ENCODE measurements at places on chromosomes 2 and 18.

DNA sequence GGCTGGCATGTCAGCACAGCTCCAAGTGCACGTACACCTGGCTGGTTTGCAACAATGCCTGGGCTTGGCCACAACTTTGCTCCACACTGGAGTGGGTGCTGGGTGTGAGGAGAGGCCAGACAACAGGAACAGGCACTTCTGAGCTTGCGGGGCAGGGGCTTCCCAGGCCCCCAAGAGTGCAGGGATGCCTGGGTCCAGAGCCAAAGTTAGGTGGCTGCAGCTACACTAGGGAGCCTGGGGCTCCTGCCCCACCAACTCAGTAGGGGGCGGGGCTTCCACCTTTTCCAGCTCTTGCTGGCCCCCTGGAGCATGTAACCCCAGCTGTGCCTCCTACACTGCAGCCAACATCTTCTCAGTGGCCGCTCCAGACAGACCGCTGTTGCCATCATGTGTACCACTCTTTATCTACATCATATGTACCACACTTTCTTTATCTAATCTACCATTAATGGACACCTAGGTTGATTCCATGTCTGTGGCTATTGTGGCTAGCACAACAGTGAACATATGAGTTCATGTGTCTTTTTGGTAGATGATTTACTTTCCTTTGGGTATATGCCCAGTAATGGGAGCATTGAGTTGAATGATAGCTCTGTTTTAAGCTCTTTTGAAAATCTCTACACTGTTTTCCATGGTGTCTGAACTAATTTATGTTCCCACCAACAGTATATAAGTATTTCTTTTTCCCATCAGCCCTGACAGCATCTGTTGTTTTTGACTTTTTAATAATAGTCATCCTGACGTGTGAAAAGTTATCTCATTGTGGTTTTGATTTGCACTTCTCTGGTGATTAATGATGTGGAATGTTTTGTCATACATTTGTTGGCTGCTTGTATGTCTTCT is 87.9 kb downstream of the ZNF804A start:
- DNase-seq, result no peak

GRCh38 chr2:41498781-41499180 is 549.0 kb upstream of the PKDCC start:
- no peak for DNase-seq

DNA sequence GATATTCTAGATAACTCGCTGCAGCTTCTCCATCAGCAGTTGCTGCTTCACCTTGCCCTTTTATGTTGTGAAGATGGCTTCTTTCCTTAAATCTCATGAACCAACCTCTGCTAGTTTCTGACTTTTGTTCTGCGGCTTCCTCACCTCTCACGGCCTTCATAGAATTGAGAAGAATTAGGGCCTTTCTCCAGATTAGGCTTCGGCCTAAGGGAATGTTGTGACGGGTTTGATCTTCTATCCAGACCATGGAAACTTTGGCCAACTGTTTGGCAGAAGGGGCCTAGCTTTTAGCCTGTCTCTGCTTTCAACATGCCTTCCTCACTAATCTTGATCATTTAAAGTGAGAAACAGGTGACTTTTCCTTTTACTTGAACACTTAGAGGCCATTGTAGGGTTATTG is 199.9 kb downstream of the CYP26B1 start:
- no peak for DNase-seq

- DNase-seq, result no peak
Observed at GRCh38 chr2:197838036-197838435, 33.6 kb downstream of the PLCL1 start.

DNA sequence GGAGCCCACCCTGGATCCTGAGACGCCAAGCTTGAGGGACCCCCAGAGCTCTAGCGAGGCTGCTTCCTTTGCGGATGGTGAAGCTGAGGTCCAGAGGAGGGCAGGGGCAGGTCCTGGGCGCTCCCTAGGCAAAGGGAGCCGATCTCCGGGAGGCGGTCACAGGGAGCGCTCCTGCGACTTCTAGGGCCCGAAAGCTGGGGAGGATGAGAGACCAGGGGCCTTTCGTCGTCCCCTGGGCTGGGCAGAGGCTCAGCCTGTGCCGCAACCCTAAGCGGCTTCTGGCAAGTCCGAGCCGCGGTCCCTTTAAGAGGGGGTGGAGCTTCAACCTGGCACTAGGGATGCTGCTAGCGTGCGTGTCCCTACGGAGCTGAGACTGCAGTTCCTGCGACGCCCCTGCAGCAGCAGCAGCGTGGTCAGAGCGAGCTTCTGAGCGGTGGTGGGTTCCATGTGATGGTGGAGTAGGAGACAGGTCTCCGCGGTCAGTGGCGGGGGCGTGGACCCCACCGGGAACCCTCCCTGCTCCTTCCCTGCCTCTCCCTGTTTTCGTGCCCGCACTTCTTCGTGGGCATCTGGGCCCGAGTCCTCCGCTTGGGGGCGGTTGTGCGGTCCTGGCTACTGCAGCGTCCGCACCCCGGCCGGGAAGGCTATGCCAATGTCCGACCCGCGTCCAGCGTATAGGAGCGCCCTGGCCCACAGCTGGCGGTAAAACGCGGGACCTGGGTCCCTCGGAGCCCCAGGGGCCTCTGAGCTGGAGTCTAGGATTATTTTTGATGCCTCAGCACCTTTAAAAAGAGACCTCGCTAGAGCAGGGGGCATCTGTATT is 154.6 kb downstream of the CCDC74A start:
- peak; percentile 79 for DNase-seq

- DNase-seq, result no peak
Observed at GRCh38 chr2:7792031-7792651, 874.9 kb downstream of the RNF144A start.

GRCh38 chr2:181231151-181231550 is 226.0 kb upstream of the ITGA4 start:
- DNase-seq, result no peak

DNA sequence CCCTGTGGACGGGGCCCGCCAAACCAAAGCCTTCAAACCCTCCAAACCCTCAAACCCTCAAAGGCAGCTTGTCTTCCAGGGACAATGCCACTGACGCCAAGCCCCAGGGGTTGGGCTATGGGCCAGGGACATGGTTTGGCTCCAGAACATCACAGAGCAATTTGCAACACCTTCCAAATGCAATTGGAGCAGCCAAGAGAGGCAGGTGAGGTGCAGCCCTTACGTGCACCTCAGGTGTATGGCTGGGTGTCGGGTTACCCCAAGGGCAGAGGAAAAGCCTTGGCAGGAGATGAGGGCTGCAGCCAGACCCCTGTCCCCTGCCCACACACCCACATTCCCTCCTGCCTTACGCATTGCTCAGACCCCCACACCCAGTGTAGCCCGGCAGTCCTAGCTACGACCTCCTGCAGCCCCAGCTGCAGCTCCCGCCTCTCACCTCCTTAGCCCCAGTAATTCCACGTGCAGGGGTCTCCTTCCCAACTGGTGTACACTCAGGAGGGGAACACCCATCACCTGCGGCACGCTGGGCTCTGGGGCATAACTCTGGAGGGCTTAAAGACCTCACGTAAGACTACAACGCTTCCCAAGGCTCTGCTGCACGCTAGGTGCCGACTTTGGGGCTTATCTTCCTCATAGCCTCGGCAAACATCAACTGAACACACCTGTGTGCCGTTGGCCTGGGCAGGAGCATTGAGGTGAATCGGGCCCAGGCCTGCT is 88.7 kb downstream of the TFCP2L1 start:
- DNase-seq, result no peak

GRCh38 chr18:7890075-7890474 is 323.0 kb downstream of the PTPRM start:
- no peak for DNase-seq
